Left ventricle myocardium inferior (tissue), 1 donor: ENCODE measurements at places on chromosomes 2 and 18. TPM values are rescaled to one million over a fixed set of nuclear protein-coding genes. Genes with fewer than 3 reads are reported as not detected.

- no peak for DNase-seq
Observed at GRCh38 chr2:197870137-197870536, 65.7 kb downstream of the PLCL1 start.

DNA sequence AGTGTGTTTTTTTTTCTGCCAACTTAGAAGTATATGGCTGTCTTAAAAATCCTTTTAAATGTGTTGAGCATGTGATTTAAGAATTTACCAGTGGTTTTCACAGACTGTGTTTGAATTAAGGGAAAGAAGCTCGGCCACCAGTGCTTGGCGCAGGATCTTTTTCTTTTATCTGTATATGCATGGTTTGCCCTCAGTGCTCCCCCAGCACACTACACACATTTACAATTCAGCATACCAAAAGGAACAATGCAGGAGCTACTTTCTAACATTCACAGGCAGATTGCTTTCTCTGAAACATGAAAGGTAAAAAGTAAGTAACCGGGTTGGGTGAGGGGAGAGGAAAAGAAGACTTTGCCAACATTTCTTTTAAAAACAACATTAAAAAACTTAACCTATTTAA, 3.9 kb downstream of the SALL3 start:
- DNase-seq: no peak

Gene SANBR
- total RNA-seq: 6.8 TPM

DNA sequence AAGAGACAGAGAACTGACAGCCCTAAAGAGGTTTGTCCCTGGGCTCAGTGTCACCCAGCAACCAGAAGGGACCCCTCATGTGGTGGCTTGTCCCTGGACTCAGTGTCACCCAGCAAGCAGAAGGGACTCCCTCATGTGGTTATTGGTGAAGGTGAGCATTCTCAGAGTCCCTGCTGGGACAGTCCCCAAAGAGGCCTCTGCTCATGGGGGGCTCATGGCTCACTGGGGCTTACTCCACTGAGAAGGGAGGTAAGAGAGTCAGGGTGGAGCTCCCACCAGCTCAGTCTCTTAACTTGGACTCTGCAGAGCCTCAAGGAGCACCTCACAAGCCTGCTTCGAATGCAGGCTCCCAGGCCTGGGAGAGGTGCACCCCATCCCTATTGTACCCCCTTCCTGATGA, 145.2 kb upstream of the COPS8 start:
- no peak for DNase-seq

GRCh38 chr18:9437021-9437437, 38.3 kb upstream of the RALBP1 start:
- DNase-seq: no peak
